ENCODE measurements at places on chromosomes 1 and 21.
A peak's percentile ranks its signal among the peaks of the same experiment; 100 is the strongest.

DNA sequence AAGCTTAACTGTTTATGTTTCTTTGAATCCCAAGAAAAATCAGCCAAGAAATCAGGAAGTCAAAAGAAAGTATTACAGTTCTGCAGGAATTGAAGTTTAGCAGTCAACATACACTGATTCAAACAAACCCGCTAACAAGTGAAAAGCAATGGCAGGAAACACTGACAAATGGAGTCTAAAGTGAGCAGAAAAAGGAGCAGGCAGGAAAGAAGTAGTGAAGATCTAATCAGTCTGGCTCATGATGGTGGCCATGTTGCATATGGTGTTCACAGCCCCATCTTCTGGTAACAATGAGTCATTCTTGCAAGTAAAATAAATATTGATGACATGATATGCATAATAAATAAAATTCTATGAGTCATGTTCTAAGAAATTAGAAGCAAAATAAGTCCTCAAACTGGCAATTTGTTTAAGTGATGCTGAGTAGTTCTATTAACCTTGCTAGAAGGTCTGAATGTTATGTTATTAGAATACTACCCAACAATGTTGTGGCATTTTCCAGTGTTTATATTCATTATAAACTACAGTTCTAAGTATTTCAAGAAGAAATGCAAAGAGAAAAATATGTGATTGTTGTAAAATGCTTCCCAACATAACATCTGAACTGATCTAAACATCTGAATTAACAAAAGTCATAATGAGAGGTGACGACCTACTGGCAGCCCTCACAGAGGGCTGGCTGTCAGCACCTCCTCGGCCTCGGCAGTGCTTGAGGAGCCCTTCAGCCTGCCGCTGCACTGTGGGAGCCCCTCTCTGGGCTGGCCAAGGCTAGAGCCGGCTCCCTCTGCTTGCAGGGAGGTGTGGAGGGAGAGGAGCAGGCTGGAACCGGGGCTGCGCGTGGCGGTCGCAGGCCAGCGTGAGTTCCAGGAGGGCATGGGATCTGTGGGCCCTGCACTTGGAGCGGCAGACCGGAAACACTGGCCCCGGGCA lies 5.7 kb upstream of the ACBD6 start:
- no peak for DNase-seq

DNA sequence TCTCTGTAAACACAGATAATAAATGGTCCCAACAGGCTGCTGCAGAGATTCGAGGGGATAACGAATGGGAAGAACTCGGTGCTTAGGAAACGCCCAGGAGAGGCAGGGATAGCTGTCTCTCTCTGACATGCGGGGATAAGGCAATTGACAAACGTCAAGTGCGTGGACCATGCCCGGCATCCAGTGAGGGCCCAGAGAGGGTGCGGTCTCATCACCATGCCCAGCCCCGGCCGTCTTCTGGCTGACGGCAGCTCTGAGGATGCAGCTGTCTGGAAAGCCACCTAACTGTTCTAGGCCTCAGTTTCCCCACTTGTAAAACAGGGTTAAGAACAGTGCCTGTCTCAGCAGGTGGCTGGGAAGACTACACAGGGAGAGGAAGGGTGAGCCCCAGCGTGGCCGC lies 48.1 kb downstream of the ACOT7 start:
- no peak for DNase-seq

DNA sequence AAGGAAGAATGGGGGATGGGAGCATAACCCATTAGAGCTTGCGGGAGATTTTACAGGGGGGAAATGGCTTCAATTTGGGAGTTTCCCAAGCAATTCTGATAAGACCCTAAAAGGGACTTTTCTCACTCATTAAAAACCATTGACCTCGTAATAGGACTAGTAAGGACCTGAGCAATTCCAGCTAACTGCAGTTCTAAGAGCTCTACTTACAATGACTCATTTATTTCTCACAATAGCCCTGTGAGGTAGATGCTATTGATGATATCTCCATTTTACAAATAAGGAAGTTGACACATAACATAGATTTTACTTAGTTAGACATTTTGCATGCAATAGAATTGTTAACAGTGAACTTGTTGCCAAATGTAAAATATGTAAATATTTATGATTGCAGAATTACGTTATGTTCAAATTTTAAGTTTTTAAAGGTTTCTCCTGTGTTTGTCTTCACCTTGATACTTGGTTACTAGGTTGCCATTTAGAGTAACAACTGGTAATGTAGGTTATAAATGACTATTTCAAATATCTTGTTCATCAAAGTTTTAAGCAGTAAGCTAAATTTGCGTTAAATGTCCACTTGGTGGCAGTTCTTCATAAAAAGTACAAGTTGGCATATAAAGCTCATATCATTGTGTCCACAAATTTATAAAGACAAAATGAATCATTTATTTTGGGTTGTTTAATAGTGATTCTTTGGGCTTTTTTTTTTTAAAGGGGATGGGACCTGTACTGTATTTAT lies 182.0 kb downstream of the PLA2G4A start:
- DNase-seq: no peak

- DNase-seq: peak; percentile 83
These were observed 31.0 kb upstream of the CD1D start for GRCh38 chr1:158149577-158150269.

GRCh38 chr1:116270316-116271057 lies 102.6 kb upstream of the ATP1A1 start:
- DNase-seq: no peak

DNA sequence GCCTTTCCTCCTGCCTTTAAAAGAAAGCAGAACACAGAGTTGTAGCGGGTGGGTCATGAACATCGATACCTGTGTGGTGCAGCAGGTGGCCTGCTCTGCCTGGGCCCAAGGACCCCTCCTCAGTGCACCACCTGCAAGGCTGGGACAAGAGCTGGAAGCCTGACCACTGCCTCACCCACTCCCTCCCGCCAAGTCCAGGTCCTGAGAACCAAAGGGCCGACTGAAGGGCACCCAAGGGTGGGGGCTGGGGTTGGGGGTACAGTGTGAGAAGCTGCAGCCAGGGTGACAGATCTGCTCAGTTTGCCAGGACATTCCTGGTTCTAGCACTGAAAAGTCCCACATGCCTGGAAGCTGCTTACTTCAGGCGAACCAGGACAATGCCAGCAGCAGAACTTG lies 36.1 kb downstream of the NTPCR start:
- no peak for DNase-seq

DNA sequence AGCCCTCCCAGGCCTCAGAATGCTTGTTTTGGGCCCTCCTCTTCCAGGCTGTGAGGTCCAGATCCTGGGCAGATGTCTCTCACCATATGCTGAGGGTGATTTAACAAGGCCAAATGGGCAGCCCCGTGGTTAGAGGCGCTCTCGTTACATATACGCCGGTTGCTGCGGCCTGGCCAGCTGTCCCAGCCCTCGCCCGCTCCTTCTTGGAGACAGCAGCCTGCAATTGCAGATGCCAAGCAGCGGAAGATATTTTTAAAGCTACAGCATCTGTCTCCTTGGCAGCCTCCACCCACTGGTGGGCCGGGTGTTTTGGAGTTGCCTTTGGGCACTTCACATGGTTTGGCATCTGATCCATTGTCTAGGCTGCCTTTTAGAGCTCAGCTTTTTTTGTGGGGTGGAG lies 178.8 kb upstream of the NFIA start:
- DNase-seq: no peak

DNA sequence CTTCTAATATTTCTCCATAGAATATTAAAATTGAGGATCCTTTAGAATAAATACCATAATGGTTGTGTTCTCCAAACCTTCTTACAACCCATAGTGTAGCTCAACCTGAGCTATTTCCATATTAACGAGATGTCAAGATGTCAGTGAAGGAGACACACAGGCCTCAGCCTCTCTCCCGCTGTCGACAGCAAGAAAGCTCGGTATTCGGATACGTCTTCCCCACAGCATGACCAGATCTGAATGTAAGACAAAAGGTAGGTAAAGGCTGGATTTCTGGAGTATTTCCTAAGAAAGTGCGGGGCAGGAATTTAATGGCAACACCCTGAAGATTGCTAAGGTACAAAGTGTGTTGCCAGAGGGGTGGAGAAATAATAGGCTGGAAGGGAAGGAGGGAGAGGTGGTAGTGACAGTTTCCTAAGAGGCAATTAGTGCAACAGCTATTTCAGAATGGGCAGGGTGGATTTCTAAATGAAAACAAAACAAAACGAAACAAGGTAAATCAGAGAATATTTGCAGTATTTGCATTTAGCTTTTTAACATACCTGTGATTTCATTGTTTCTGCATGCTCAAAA lies 1.7 kb downstream of the ADSS2 start:
- no peak for DNase-seq

DNA sequence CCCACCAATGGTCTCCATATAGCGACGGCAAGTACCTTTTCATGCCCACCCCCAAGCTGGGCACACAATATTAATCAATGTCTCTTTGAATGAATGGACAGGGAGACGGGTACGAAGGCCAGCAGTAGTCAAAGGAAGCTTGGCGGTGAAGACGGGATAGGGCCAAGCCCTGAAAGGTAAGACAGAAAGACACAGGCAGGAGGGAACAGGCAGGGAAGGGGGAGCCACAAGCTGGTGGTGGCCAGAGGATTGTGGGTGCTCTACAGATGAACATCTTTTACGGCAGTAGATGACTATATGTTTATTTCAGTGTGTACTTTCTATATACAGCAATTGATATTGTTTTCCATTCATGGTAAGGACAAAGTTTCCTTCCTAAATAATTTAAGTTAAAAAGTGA lies 16.3 kb downstream of the CAPZB start:
- DNase-seq: no peak

DNA sequence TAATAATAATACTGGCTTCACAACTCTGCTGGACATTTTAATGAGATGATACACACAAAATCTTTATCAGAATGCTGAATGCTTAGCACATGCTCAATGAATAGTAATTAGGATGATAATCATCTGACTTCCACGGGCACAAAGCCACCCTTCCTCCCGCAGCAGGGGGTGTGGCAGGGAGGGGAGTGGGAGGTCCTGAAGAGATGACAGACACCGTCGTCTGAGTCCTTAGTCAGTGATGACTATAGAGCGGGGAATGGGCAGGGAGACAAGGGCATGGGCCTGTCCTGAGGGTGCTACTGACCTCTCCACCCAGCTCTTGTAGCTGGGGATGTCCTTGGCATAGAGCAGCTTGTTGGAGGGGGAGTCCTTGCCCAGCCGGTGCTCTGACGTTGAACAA lies 117.6 kb upstream of the CD34 start:
- DNase-seq: no peak

DNA sequence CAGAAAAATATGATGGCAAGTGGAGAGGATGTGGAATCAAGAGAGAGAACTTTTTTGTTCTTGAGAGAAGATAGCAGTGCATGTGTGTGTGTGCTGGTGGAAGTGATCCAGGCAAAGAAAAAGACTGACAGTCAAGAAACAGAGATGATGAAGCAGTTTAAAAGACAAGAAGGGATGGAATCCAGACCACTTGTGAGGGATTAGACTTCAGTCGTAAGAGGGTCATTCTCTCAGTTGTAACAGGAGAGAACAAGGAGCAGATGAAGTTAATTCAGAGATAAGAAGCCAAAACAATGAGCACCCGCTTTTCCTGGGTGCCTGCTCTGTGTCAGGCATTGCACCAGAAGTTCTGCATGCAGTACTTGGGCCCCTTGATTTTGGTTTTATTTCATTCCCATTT lies 76.6 kb downstream of the RNF220 start:
- DNase-seq: no peak

DNA sequence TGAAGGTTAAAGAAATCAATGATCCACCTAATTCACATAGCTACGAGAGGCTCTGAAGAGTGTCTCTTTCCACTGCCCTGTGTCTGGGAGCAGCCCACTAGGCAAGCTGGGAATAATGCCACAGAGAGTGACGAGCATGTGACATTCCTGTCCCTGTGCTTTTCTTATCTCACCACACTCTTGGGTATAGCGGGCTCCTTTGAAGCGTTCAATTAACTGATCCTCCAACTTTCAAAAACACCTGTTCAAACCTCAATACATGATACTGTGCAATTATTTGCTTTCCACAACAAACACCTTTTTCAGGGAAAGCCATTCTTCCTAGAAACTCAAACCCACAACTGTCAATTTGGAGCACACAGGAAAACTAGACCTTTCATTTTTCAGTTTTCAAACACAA lies 43.4 kb downstream of the PLPP3 start:
- no peak for DNase-seq

- DNase-seq: no peak
These were observed 70.3 kb downstream of the URB2 start for GRCh38 chr1:229696385-229696784.

DNA sequence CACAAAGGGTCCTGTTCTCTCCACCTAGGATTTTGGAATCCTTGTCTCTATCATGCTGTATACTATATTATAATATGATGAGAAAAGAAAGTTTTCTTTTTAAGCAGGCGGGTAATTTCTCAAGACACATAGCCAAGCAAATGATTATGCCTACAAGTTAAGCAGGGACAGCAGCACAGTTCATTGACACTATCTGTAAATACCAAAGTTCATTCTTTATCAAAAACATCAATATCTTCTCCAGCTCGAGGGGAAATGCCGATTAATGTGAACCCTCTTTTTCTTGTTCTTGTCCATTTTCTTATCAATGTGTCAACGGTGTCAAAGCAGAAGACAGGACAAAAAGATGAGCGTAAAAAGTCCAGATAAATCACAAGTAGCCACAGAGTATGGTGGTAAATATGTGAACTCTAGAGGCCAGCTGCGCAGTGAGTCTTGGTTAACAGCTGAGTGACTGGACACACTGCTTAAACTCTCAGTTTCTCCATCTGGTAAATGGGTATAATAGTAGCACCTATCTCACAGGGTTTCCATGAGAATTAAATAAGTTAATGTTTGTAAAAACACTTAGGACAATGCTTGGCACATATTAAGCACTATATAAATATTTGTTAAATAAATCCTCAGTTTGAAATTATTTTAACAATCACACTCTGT lies 30.9 kb downstream of the LPAR3 start:
- DNase-seq: no peak

DNA sequence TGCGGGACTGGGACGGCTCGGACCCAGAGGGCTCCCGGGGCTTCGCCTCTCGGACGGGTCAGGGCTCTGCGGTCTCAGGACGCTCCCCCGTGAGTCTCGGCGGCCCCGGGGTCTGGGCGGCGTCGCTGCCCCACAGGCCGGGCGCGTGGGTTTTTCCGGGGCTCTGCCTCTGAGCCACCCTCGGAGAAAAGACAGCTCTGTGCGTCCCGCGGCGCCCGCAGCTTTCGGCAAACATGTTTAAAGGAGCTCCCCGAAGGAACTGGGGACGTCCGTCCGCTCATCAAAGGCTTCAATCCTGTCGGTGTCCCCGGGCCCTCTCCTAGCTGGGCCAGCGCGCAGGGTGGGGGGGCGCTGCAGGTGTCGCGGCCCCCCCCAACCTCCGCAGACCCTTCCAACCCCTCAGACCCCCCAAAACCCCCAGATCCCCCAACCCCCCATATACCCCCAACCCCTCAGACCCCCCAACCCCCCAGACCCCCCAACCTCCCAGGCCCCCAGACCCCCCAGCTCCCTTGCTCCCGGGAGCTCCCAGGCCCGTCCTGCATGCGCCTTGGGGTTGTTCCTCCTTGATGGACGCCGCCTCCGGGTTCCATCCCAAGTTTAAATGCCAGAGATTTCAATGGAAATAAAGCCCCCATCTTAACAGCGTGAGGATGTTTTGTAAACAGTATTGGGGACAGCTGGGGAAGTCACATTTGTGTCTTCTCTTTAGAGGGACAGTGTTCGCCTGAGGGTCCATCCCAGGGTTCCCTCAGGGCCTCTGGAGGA lies 996 bp upstream of the C1orf159 start:
- DNase-seq: no peak

GRCh38 chr21:41926117-41926806 lies 27.6 kb downstream of the C2CD2 start:
- DNase-seq: no peak

GRCh38 chr1:151013518-151013917 lies 5.3 kb downstream of the PRUNE1 start:
- no peak for DNase-seq

Measured in omental fat pad (tissue), 4 donors.